A172 (cell line): ENCODE measurements at places on chromosomes 11 and 22.
A peak's percentile ranks its signal among the peaks of the same experiment; 100 is the strongest.

- DNase-seq, result no peak
Observed at GRCh38 chr11:100472727-100473389, 214.2 kb upstream of the ARHGAP42 start.

GRCh38 chr11:120985718-120986569, 38.0 kb upstream of the TBCEL start:
- DNase-seq, result peak; percentile 9

- DNase-seq, result peak; percentile 27
Observed at GRCh38 chr11:129620237-129621104, 195.2 kb upstream of the TMEM45B start.

- no peak for DNase-seq
Observed at GRCh38 chr11:12599408-12600143, 74.6 kb upstream of the TEAD1 start.

DNA sequence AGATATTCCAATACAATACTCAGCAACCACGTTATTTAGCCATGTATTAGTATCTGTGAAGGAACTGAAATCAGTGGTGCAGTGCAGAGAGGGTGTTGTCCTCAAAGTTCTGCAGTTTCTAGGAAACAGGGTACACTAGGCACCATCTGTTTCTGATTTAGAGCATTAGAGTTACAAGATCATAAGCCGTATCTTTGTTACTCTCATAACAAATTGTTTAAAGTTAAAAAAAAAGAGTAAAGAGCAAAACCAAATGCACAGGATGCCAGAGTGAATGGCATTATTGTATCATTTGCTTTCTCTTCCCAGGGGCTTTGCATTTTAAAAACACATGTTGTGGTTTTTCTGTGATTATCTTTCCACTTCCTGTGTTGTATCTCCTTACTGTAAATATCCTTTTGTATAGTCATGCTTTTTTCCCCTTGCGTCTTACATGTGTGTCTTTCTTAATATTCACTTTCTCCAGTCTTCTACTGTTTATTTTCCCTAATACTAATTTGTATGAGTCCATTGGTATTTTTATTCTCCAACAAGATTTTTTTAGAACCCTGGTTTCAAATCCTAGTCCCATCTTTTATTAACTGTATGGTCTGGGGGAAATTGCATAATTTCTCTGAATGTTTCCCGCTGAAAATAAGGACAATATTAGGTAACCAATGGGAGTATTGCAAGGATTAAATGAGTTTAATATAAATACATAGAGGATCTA, 15.2 kb upstream of the NUP160 start:
- peak; percentile 77 for DNase-seq

- peak; percentile 87 for DNase-seq
Observed at GRCh38 chr22:36332623-36333332, 55.0 kb downstream of the MYH9 start.

GRCh38 chr22:31068970-31069369, 12.1 kb upstream of the SMTN start:
- no peak for DNase-seq

GRCh38 chr11:95104121-95104830, 14.6 kb downstream of the ENDOD1 start:
- no peak for DNase-seq

- no peak for DNase-seq
Observed at GRCh38 chr11:132119573-132119972, 749.2 kb downstream of the NTM start.

DNA sequence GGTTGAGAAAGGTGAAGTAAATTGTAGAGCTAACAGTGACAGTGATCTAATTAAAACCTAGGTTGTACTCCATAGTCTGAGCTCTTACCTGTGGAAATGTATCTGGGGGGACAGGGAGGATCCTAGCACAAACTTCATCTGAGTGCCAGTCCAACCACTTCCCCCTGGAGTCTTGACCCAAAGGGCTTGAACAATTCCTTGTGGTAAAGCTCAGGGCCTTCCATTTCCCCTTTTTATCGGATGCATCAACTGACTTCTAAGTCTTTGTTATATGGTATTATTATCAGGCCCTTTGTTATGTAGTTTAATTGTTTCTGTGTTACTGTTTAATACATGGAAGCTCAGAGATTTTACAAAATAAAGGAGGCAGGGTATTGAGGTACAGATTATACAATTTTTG, 140.2 kb upstream of the SESN3 start:
- no peak for DNase-seq

DNA sequence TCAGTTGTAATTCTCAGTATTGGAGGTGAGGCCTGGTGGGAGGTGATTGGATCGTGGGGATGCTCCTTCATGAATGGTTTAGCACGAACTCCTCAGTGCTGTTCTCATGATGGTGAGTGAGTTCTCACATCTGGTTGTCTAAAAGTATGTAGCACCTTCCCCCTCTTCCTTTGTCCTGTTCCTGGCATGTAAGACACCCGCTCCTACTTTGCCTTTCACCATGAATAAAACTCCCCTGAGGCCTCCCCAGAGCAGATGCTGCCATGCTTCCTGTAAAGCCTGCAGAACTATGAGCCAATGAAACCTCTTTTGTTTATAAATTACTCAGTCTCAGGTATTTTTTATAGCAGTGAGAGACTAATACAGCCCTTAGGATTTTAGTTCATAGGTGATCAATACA, 191.5 kb downstream of the MAML2 start:
- no peak for DNase-seq

DNA sequence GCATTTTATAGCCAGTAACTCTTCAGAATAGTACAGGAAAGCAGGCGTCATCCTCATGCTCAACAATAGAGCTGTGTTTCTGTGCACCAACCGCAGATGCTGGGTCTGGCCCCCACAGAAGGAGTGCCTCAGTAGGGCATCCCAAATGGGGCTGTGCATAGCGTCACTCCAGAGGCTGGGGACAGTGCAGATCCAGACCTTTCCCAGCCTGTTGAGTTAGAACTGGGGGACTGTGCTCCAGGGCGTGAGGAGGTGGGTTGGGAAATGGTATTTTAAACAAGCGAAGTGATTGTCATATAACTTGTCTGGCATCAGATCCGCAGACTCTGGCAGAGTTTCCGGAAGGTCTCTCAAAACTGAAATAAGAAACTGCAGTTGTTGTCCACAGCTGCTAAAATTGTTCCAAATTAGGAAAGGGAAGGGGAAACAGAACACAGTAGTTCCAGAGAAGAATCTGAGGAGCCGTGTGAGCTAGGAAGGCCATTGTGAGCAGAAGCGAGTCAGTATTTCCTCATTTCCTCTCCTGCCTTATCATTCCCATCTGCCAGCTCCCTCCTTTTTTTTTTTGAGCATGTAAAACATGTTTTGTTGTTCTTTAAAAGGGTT, 52.2 kb downstream of the JAM3 start:
- DNase-seq, result no peak

GRCh38 chr11:122756417-122756816, 81.9 kb upstream of the CRTAM start:
- no peak for DNase-seq

DNA sequence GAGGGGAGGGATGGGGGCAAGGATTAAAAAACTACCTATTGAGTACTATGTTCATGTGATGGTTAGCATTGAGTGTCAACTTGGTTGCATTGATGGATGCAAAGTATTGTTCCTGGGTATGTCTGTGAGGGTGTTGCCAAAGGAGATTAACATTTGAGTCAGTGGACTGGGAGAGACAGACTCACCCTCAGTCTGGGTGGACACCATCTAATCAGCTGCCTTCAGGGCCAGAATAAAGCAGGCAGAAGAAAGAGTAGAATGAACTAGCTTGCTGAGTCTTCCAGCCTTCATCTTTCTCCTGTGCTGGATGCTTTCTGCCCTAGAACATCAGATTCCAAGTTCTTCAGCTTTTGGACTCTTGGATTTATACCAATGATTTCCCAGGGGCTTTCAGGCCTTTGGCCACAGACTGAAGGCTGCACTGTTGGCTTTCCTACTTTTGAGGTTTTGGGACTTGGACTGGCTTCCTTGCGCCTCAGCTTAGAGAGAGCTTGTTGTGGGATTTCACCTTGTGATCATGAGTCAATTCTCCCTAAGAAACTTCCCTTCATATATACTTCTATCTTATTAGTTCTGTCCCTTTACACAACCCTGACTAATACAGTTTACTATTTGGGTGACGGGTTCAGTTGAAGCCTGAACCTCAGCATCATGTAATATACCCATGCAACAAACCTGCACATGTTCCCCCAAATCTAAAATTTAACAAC, 70.2 kb downstream of the MTNR1B start:
- DNase-seq, result no peak

DNA sequence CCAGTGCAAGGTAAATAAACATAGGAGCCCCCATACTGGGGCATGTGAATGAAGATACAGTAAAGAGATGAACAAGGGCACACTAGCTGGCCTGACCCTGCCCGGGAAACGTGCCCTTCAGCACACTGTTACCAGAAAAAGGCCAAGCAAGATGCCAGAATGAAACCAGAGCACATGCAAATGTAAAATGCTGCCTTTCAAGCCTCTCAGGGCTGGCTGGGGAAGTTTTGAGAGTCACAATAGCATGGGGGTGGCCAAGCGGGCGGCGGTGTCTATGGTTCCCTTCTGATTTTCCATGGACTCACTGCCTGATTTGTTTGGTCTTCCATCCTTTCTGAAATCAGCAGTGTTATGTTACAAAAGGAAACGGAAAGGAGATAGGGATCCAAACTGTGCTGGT, 18.9 kb upstream of the SUSD2 start:
- no peak for DNase-seq

DNA sequence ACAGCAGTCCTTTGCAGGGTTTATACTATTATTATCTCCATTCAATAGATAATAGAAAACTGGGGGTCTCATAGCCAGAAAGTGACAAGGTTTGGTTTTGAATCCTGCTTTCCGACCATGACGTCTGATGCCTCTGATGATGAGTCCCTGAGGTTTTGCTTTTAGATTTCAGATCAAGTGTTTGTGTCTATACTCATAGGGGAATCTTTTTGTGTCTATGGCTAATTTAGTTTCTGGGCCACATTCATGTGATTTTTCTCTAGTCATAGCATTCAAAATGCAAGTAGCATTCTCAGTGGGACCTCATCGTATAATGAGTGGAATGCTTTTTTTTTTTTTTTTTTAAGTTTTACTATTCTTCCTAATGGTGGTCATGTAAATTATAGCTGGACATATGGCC, 72.9 kb downstream of the TNRC6B start:
- DNase-seq, result no peak
